Urinary bladder (tissue), 4 donors: ENCODE measurements at places on chromosomes 2 and 18. TPM values are rescaled to one million over a fixed set of nuclear protein-coding genes. Genes with fewer than 3 reads are reported as not detected.

DNA sequence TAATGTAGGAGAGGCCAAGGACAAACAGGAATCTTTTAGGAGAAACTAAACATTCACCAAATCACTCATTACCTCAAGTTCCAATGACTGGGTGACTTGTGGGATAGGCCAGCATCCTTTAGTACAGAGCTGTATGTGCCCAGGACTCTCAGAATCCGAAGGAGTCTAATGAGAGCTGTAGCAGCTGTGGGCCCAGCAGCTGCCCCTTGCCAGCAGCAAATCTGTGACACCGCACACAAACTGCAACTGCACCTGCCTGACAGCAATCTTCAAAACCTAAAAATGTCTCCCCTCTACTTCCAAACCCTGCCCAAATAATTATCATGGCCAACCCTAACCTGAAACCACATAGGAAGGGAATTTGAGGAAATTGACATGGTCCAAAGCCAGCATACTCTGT, 44.5 kb upstream of the ACVR2A start:
- no peak for DNase-seq

- DNase-seq: no peak
Measured at GRCh38 chr18:23237524-23238151, 102.4 kb downstream of the CABLES1 start.

DNA sequence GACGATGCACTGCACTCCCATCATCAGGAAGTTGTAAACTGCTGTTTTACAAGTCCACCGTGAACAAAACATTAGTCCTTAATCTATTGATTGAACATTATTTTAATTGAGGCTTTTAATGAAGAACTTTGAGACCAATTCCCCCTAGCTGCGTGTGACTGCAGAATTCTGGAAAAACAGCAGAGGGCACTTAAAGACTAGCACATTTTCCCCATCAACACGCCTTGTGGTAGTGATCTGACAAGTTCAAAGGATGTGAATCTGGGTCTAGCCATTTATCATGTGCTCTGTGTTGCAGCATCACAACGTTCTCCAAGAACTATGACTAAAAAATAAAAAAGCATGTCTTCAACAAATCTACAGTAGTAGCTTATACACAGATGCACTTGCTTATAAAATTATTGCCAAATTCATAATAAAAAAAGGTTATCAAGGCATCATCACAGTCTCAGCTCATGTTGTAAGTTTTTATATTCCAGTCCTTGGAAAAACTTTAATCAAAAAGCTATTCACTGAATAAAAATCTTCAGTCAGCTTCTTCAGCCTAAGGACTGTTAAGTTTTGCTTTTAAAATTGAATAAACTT, 35.8 kb downstream of the SKOR2 start:
- DNase-seq: peak; percentile 18

- DNase-seq: no peak
Measured at GRCh38 chr18:51630706-51631105, 433.2 kb upstream of the MEX3C start.

- no peak for DNase-seq
Measured at GRCh38 chr2:197889041-197889440, 84.6 kb downstream of the PLCL1 start.

- DNase-seq: no peak
Measured at GRCh38 chr18:69161383-69162028, 239.2 kb upstream of the DOK6 start.

DNA sequence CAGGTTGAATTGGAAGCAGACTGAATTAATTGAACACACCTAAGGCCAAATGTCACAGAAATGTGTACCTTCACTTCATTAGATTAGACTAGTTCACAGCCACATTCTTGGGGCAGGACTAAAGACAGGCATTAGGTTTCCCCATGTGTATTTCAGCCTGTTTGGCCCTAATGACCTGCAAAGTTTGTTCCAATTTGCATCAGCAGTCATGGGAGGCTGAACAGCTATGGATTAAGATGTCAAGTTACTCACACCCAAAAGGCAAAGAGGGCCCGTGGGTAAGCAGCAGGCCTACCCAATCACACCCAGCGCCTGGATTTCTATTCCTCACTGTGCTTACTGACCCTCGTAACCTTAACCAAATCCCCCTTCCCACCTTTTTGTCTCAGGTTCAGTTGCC, 99.6 kb upstream of the RIOK3 start:
- DNase-seq: no peak

- DNase-seq: no peak
Measured at GRCh38 chr2:101361522-101361921, 25.8 kb downstream of the CREG2 start.

DNA sequence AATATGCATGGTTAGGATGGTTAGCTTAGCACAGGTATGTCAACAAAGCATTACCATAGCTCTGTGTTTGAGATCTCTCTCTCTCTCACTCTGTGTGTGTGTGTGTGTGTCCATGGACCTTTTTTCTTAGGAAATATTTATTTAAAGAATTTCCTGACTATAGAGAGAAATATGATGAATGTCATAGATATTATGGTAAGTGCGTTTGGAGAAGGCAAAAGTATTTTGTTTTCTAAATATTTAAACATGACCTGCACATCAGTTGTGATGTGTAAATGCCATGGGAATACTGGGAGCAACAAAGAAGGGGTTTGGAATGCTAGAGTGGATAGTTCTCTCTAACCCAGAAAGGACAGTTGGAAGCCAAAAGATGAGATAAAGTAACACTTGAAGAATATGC, 3.9 kb upstream of the TMEM178A start:
- DNase-seq: no peak

GRCh38 chr2:56519806-56520205, 336.0 kb downstream of the CCDC85A start:
- no peak for DNase-seq

The C18orf32 gene
- total RNA-seq: 38.3 TPM

The FAM110C gene
- 10.8 TPM for total RNA-seq

The TUBA3E gene
- total RNA-seq: not detected

The STAT4 gene
- 7.1 TPM for total RNA-seq
